ENCODE measurements at places on chromosomes 4 and X.

DNA sequence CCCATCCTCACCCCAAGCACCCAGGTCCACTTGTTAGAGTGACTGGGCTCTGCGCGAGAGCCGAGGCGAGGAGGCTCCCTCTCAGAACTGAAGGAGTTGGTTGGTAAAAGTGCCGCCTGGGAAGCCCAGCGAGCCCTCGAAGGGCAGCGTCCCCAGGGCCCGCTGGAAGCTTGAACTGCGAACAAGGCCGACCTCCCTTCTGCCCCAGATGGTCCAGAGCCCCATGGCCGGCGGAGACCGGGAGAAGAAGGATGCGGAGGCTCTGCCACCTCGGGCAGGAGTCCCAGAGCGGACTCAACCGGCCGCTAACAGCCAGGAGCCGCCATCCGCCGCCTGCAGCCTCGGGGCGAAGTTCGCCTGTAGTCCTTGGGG is 116.3 kb upstream of the TEX13C start:
- DNase-seq, result no peak

DNA sequence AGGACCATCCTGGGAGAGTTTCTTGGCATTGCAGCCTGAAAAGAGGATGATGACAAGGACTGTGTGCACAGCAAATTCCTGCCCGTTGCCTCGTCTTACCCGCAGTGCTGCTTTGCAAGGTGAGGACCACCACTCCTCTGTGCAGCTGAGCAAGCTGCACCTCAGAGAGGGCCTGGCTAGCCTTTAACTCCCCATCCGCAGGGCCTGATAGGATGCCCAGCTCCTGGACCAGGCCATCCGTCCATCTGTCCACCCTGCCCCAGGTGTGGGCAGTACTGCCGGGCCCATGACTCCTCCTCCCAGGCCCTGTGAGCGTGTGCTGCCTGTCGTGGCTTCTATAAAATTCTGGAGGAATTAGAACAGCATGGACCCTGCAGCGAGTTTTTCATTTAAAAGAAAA is 43.9 kb upstream of the PPP2R2C start:
- DNase-seq, result no peak

GRCh38 chr4:123412700-123413512 is 16.3 kb downstream of the SPRY1 start:
- DNase-seq, result no peak

DNA sequence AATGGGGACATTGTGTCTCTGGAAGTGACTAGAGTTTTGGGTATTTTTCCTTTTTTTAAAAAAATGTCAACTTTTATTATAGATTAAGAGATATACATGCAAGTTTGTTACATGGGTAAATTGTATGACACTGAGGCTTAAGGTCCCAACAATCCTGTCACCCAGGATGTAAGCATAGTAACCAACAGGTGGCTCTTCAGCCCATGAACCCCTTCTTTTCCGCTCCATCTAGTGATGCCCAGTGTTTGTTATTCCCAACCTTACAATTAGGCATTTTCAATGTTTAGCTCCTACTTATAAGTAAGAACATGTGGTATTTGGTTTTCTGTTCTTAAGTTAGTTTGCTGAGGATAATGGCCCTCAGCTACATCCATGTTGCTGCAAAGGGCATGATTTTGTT is 102.7 kb downstream of the GRID2 start:
- no peak for DNase-seq

DNA sequence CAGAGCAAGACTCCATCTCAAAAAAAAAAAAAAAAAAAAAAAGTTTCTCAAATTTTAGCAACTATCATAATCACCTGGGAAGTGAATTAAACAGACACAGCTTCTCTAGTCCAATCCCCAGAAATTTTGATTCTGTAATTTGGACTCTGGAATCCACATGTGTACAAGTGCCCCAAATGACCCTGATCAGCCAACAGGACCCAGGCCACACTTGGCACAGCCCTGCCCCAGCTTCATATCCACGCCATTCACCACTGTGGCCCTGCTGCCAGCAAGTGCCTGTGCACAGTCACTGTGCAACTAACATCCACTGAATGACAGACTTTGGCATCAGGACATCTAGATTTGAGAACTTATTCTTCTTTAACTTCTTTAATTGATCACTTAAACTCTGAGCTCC is 14.1 kb upstream of the CXCL13 start:
- DNase-seq, result no peak

GRCh38 chrX:154436983-154437752 is at the start of gene GDI1:
GDI1 (plus strand) TSS chrX:154437154; CDS start chrX:154437255, 101 bp downstream.
- DNase-seq, result peak; percentile 65

DNA sequence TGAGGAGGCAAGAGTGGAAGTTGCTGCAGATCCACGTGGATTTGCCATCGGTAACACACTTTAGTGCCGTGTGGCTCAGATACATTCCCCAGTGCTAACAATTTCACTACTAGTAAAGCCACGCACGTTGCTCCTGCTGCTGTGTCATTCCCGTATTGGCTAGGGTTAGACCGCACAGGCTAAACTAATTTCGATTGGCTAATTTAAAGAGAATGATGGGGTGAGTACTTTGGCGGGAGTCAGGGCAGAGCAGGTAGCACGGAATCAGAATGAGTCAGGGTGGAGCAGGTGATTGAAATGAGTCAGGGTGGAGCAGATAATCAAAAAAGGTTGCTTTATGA is 1337.5 kb downstream of the FSTL5 start:
- no peak for DNase-seq

GRCh38 chr4:24315056-24315455 is 269.3 kb downstream of the DHX15 start:
- DNase-seq, result no peak

GRCh38 chrX:17120816-17121215 is 174.4 kb downstream of the REPS2 start:
- DNase-seq, result no peak

DNA sequence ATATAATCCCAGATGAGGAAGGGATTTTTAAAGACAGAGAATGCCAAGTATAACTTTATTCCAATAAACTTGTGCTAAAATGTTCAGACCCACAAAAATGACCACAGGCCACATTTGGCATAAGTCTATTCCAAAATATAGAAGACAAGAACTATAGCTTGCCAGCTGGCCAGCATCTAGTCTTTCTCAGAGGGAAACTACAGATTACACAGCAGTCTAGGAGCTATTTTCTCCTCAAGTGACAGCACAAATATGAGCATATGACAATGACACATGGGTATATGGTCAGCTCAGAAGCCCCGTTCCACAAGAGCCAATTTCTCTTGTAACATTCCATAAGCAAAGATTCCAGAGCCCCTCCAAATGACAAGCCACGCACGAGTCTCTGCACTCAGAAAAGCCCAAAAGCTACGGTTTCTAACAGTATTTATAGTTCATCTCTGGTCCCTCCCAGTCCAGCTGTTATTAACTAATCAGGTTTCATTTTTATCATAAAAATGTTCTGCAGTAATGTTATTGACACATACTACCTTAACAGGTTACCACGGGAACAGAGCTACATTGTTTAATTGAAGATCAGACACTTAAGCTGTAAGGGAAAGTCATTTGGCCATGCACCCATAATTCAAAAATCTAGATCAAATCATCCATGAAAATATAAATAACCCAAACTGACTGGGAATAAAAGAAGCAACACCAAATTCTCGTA is 70.3 kb downstream of the RAB28 start:
- DNase-seq, result no peak

DNA sequence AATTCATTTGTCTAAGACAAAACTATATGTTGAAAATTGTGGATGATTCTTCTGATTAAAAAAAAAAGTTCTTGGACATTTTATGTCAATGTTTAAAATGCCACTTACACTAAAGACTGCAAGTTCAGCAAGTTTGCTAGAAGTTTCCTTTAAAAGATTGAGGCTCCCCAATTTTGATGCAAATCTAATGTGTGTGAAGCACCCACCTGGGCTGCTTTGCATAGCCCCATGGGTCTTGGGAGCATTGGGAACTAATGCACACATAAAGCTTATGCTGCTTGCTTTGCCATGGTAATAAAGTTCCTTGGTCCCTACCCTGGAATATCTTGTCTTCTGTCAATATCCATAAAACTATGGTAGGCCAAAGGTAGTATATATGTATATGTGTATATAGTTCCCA is 725.9 kb upstream of the GRID2 start:
- DNase-seq, result no peak

GRCh38 chrX:848386-848785 is 217.8 kb downstream of the SHOX start:
- no peak for DNase-seq

GRCh38 chr4:120266602-120267001 is 200.0 kb upstream of the MAD2L1 start:
- no peak for DNase-seq

DNA sequence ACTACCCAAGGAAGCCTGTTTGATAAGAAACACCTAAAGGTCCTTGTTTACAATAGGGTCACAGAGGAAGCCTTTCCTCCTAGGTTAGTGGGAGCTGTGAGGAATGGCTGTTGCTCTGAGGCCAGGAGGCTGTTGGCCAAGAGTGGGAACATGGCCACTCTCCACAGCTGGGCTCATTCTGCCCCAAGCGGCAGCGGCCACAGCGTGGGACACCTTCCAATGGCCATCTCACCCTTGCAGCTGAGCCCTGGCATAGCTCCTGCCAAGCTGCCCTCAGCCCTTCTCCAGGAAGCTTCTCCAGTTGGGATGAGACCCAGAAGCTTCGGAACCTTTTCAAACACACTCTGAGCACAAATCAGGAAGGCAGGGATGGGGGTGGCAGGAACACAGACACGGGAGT is 111.8 kb upstream of the MAP3K15 start:
- DNase-seq, result no peak

GRCh38 chr4:105135785-105136184 is 10.9 kb upstream of the TET2 start:
- DNase-seq, result no peak

GRCh38 chrX:144494074-144494473 is 610.2 kb downstream of the UBE2NL start:
- no peak for DNase-seq

GRCh38 chr4:165541851-165542459 is 163.1 kb downstream of the CPE start:
- DNase-seq, result no peak

GRCh38 chr4:150609131-150609530 is 27.2 kb downstream of the MAB21L2 start:
- no peak for DNase-seq

GRCh38 chr4:9924750-9925149 is 96.5 kb downstream of the SLC2A9 start:
- DNase-seq, result no peak

DNA sequence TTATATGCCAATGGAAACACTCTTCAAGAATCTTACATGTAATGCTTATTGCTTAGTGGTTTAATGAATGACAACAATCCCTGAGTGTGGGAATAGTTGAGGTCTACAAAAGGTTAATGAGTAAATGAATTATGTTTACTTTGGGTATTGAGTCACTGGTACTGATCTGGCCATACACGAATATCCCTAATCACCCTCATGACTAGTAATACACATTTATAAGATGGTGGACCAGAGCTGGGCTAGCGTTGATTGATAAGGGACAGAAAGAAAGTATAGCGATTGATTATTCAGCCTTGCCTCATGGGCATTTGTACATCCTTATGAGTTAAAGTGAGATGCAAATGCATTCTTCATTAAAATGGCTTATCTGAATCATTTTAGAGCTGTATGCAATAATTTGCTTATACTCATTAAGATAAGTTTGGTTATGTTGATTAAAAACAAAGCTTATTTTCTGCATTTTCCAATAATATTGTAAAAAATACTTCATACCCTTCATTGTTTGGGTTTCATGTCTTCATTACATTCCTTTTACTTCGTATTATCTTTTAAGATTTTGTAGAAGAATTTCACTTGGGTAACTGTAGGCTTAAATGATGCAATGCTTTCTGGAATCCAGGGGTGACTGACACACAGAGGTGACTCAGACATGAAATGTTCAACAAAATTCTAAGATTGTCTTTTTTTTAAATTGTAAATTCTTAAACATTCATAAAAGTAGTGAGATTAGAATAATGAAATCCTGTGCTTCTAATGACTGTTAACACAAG is 47.4 kb downstream of the FGF2 start:
- no peak for DNase-seq

GRCh38 chr4:95729596-95729995 is 110.3 kb upstream of the PDHA2 start:
- DNase-seq, result no peak

GRCh38 chrX:9279234-9279544 is 185.7 kb upstream of the TBL1X start:
- peak; percentile 8 for DNase-seq

GRCh38 chr4:68147079-68147478 is 17.4 kb upstream of the TMPRSS11F start:
- no peak for DNase-seq

- no peak for DNase-seq
Observed at GRCh38 chr4:183195534-183195933, 96.5 kb downstream of the WWC2 start.

DNA sequence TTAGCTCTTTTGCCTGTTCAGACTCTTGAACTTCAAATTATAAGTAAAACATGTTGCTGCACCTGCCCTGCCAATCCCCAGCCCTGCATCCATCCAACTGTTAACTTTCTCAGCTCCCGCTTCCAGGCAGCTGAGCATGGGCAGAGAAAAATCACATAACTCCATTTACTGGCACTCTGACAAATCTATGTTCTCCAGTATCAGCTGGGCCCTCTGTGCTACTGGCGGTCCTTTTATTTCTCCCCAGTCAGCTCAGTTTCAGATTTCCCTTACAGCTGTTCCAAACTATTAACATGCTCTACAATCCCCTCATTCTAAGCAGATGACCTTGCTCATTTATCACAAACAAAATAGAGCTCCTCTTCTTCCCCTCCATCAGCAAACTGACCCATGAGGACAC is 240.4 kb upstream of the TET2 start:
- no peak for DNase-seq

DNA sequence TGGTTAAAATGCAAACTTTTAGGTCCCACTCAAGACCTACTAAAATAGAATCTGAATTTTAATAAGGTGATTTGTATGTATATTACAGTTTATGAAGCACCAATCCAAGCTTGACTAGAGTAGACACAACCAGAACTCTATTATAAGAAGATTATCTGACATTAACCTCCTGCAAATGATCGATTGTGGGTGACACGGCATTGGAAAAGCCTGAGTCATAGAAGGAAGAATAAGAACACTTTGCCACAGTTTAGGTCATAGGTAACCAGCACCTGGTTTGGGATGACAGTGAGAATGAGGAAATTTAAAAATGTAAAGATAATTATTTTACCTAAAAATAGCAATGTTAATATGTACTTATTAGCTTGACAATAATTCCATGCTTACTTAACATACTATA is 15.2 kb downstream of the PDGFC start:
- DNase-seq, result no peak

DNA sequence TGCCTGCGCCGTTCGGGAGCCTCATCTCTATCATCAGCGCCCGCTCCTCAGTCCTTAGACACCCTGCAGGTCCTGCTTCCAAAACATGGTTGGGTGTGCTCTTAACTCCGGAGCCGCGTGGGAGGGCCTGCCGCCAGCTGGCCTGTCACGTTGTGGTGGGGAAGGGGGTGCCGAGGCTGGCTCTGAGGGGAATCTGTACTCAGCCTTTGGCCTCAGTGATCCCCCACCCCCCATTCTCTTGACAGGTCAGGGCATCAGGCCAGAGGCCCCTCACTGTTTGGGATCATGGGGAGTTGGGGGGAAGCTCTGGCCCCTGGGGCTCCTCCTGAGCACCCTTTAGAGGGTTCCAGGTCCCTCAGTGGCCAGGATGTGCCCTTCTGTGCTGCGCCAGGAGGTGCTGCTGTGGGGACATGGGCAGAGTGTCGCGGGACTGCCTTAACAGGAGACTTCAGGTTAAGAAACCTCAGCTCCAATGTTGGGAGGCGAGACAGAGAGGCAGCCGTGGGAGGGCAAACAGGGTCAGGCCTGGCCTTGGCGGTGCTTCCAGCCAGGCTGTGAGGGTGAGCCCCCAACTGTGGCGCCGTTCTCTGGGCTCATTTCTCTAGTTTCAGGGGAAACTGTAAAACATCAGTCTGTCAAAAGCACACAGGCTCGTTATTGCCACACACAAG is 33.5 kb downstream of the TRMT44 start:
- DNase-seq, result no peak

Measured in CD4-positive, alpha-beta T cell treated with Interleukin-4 for 1 hour (primary cell).